RCC 7860 (cell line): ENCODE measurements at places on chromosomes 3 and 15.

DNA sequence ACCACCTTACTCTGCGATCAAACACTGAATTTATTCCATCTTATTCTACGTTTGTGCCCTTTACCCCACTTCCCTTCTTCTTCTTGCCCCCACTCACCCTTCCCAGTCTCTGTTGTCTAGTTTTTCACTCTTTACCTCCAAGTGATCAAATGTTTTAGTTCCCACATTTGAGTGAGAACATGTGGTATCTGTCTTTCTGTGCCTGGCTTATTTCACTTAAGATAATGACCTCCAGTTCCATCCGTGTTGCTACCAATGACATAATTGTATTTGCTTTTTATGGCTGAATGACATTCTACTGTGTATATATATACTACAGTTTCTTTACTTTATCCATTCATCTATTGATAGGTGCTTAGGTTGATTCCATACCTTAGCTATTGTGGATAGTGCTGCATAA lies 78.8 kb downstream of the PDCD6IP start:
- no peak for DNase-seq

- no peak for DNase-seq
Measured at GRCh38 chr3:126356373-126357264, 589 bp downstream of the KLF15 start.

DNA sequence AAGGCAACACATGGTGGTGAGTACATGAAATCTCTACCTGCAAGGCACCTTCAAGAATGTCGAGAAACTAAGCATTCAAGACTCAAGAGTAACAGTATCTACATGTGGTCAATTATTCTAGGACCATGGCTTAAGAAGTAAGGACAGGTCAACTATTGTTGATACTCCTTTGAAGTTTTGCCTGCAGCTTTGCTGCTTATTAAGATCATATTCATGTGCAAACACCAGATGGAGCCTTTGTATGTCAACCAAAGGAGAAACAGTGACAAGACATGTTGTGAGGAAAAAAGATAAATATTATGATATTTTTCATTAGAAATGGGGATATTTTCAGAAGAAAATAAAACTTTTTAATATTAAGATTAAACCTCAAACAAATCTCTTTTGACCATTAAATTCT lies 52.3 kb upstream of the FGF7 start:
- DNase-seq = no peak

GRCh38 chr3:82080792-82081191 lies 319.3 kb upstream of the GBE1 start:
- DNase-seq = no peak

- DNase-seq = no peak
Measured at GRCh38 chr3:62414786-62415185, 41.4 kb upstream of the FEZF2 start.

DNA sequence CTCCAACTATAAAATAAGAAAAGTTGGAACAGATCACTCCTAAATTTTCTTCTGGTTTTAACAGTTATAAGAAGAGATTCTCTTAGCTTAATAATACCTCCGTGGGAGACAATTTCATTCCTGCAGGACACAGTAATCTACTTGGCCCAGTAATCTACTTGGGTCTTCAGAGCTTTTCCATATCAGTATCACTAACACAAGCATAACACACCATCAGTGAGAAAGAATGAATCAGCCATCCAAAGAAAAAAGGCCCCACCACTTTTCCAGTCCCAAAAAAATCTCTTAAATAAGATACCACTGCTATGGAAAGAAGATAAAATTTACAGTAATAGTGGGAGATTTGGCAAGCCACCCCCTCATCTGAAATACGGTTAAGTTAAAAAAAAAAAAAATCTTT lies 20.2 kb downstream of the SIN3A start:
- DNase-seq = no peak

- no peak for DNase-seq
Measured at GRCh38 chr15:43469867-43470266, 23.1 kb downstream of the TP53BP1 start.

DNA sequence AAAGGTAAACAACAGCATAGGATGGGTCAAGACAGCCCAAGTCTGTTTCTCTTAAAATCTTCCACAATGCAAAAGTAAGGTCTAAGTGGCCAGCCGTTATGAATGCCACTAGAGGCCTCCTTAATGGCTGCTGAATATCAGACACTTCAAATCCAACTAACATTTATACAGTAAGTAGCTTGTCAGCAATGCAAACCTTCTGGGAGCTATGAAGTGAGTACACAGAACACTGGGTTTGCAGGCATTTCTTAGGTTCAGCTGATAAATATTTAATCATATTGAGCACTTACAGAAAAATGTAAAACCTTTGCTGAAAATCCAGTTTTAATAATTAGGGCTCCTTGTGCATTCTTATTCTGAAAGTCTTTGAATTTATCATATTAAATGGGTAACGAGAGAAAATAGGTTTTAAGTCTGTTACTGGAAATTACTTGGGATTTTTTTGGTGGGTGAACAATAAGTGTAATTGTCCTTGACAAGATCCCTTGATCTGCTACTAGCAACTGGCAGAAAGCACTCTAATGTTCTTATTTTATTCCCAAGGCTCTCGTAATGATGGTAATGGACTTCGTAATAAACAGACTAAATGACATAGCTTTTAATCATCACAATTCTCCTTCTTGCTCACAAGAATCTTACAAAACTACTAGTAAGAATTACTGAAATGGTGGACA lies 141.7 kb upstream of the GPR149 start:
- no peak for DNase-seq

DNA sequence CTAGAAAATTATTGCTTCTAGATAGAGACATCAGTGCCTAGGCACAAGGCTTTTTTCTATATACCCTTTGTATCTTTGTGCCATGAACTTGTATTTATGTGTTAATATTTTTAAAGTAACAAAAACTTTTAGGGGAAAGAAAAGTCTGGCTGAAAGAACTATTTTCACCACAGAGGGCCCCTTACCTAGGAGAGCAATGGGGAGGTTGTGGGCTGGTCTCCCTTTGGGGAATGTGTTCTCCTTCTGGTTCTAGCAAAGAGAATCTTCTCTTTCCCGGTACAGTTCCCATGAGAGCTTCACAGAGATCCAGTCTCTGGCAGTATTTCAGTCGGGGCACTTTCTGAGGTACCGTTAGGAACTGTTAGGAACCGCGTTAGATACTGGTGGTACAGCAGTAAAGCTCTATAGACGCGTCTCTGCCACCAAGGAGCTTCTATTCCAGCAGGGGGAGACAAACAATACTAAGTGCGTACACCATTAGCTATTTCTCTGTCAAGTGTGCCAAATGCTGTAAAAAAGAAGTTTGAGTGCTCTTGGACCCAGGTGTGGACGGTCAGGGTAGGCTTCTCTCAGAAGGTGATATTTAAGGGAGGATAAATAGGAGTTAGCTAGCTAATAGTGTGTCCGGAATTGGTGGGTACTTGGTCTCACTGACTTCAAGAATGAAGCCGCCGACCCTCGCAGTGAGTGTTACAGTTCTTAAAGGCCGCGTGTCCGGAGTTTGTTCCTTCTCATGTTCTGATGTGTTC lies 4.6 kb upstream of the EPB42 start:
- DNase-seq = peak; percentile 65

GRCh38 chr3:194443901-194444300 lies 42.9 kb downstream of the ATP13A3 start:
- no peak for DNase-seq

DNA sequence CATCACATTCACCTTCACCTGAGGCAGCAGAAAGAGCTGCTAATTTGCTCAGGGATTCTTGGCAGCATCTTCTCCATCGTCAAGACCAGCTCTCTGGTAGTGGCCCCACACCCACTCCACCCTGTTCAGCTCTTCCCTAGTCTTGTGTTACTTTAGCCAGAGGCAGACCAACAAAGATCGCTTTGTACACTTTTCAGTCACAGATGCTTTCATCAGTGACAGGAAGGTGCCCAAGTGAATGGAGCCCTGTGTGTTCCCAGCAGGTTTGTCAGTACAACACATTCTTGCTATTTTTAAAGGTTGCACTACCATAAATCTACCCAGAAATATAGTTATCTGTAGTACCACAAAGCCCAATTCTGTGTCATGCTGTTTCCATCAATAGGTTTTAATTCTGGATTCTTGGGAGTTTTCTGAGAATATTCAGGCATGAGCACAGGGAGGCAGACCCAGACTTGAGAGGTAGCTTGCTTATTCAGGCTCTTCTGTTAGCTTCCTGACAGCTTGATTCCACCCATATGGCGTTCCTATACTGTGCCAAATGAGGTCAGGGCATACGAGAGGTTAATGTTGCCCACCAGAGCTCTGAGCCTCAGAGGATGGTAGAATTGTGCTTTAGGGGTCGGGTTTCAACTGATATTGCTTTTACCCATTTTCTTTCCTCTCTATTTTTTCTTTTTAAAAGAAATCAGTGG lies 109.8 kb upstream of the MANF start:
- DNase-seq = no peak

- DNase-seq = no peak
Measured at GRCh38 chr3:143809121-143809621, 39.1 kb downstream of the SLC9A9 start.

- DNase-seq = no peak
Measured at GRCh38 chr3:105375750-105376511, 9.2 kb downstream of the ALCAM start.

DNA sequence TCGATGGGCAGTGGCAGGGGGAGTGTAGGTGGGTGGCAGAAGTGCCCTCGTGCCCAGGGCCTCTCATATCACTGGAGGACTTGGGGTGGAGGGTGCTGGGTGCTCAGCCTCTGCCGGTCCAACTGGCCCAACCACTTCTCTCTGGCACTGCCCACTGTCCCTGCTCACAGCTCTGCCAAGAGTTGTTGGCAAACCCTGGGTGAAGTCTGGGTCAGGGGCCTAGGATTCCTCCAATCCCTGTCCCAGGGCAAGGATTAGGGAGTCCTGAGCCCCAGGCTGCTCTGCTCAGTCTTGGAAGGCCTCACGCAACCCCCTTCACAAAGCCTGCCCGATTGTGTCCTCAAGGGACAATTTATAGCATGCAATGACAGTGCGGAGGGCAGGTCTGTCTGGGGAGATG lies 5.2 kb upstream of the PRKCD start:
- DNase-seq = no peak

GRCh38 chr3:9214599-9214998 lies 34.8 kb downstream of the SRGAP3 start:
- no peak for DNase-seq

- DNase-seq = no peak
Measured at GRCh38 chr3:8103954-8104353, 397.7 kb upstream of the LMCD1 start.

DNA sequence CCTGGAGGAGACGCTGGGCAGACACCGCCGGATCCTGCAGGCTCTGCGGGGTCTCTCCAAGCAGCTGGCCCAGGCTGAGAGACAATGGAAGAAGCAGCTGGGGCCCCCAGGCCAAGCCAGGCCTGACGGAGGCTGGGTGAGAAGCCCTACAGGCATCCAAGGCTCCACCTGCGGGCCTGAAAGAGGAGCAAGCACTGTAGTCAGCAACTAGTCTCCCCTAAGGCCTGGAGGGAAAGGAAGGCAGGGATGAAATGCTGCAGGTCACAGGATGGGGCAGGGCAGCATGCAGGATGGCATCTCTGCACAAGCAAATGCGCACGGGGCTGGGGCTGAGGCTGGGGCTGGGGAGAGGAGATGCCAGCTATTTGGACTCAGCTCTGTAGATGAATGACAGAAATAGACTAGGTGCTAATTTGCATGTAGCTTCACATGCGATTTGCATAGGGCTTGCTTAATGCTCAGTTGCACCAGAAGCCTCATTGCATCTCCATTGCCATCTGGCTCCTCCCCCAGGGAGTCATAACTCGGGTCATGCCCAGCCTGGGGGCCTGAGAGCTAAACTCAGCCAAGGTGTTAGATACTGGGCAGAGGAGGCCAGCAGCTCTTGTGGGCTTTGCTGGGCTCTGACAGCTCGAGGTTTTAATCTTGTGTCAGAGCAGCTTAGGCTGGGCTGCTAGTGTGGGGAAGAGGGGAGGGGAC lies 5.2 kb upstream of the CPLX3 start:
- DNase-seq = no peak

DNA sequence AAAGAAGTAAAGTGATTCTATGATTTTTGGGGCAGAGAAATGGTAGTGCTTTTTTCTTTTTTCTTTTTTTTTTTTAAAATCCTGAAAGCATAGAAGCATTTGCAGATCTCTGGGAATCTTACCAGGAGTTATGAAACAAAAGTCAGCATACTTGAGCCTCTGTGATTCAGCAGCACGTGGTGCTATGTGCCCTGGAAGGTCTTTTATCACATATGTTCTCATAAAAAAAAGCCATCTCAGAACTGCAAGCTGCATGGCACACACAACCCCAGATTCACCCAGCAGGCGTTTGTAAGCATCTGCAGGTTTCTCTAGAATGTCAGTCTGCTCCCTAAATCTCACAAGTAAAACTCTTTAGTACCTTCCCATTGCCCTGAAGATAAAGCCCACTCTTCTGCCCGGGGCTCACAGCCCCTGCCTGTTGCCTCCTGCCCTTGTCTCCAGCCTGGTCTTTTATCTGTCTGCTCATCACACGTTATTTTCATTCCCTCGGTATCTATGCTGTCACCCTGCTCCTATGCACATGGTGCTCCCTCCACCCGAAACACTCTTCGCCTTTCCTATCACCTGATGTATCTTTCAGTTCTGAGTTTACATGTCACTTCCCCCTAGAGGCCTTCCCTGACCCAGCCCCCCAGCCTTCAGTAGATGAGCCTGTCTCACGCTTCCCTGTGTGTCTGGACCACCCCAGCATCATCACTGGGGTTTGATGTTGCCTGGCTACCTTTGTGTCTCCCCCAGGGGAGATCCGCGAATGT lies 72.4 kb downstream of the CHDH start:
- no peak for DNase-seq

DNA sequence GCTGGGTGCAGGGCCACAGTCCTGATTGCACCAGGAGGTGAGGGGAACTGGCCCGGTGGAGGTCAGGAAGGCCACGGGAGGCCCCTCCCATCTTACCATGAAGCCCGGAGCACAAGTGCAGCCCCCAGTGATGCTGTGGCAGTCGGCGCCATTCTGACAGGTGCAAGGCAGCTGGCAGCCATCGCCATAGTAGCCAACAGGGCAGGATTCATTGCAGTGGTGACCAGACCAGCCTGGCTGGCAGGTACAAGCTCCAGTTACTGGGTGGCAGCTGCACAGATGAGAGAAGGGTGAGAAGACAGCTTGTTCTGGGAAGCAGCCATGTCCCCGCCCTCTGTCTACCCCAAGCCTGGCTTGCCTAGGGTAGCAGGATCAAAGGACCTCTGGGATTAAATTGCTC lies 88.2 kb downstream of the RAB11A start:
- DNase-seq = no peak

- no peak for DNase-seq
Measured at GRCh38 chr3:42349765-42350594, 60.4 kb downstream of the LYZL4 start.
